CD14-positive monocyte (primary cell): ENCODE measurements at places on chromosomes 2 and 18. TPM values are rescaled to one million over a fixed set of nuclear protein-coding genes. Genes with fewer than 3 reads are reported as not detected.

Gene IL1R2
- 3.0 and 5.9 TPM in 2 replicates for polyA plus RNA-seq

Gene RAD51AP2
- polyA plus RNA-seq = not detected

GRCh38 chr2:128410035-128410757, 91.5 kb upstream of the HS6ST1 start:
- H3K27ac ChIP-seq = no peak overlapping the region
- H3K4me1 ChIP-seq = no peaks in the 10 kb centered on the region
- no peaks in the 10 kb centered on the region for H3K27me3 ChIP-seq
- H3K4me3 ChIP-seq = no peak overlapping the region
- no peaks in the 10 kb centered on the region for H3K36me3 ChIP-seq
- DNase-seq = no peak

- no peaks in the 10 kb centered on the region for H3K36me3 ChIP-seq
- no peak for DNase-seq
- H3K27me3 ChIP-seq = no peaks in the 10 kb centered on the region
- H3K4me1 ChIP-seq = no peaks in the 10 kb centered on the region
Measured at GRCh38 chr18:60060026-60060425, 160.2 kb downstream of the PMAIP1 start.

GRCh38 chr2:231810905-231811304, 24.7 kb downstream of the COPS7B start:
- H3K4me1 ChIP-seq = no peaks in the 10 kb centered on the region
- no peaks in the 10 kb centered on the region for H3K27me3 ChIP-seq
- DNase-seq = no peak
- H3K36me3 ChIP-seq = peaks cover 69% of the 10 kb centered on the region

- no peaks in the 10 kb centered on the region for H3K27me3 ChIP-seq
- DNase-seq = no peak
- no peak overlapping the region for H3K4me3 ChIP-seq
- H3K36me3 ChIP-seq = no peaks in the 10 kb centered on the region
Measured at GRCh38 chr2:430291-431040, 142.6 kb upstream of the ALKAL2 start.

- H3K4me1 ChIP-seq = no peaks in the 10 kb centered on the region
- DNase-seq = no peak
- no peak overlapping the region for H3K27ac ChIP-seq
- H3K4me3 ChIP-seq = no peak overlapping the region
Measured at GRCh38 chr2:201996006-201996405, 37.6 kb upstream of the FZD7 start.

DNA sequence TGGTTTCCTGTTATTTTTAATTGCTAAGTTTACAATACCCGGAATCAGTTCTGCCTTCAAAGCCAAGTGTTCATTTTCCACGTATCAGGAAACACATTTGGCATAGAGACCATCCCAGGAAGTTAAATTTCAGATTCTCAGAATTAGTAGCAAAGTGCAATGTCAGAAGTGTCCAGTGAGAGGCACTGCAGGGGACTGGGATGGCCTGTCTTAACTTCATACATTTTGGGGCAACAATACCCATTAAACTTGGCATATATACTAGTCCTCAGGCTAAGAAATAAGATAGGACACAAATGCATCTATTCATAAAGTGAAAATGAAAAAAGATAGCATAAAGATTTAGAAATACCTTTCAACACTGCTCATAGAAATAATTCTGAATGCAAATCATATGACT, 1.5 kb upstream of the IL1RL2 start:
- peaks cover 10% of the 10 kb centered on the region for H3K4me1 ChIP-seq
- peak; percentile 32 for DNase-seq
- H3K27ac ChIP-seq = no peak overlapping the region
- no peaks in the 10 kb centered on the region for H3K36me3 ChIP-seq
- H3K27me3 ChIP-seq = peaks cover 3% of the 10 kb centered on the region

DNA sequence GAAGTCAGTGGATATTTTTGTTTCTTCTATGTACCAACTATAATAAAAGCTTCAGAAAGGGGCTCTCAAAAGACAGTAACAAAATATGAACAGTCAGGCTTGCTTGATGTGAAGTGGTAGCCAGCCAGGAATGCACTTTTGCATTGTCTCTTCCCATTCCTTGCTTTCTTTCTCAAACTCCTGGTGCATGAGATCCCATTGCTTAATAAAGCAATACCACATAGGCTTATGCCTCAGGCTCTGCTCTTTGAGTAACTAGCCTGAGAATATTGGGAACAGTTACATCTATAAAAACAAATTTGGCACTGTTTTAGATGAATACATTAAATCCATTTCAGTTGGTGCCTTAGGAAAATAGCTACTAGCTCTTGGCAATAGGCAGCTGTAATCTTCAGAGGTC, 62.6 kb upstream of the ST6GAL2 start:
- no peaks in the 10 kb centered on the region for H3K4me1 ChIP-seq
- no peaks in the 10 kb centered on the region for H3K27me3 ChIP-seq
- no peak for DNase-seq
- H3K4me3 ChIP-seq = no peak overlapping the region
